ENCODE measurements at places on chromosomes 3 and 15.
A peak's percentile ranks its signal among the peaks of the same experiment; 100 is the strongest.

DNA sequence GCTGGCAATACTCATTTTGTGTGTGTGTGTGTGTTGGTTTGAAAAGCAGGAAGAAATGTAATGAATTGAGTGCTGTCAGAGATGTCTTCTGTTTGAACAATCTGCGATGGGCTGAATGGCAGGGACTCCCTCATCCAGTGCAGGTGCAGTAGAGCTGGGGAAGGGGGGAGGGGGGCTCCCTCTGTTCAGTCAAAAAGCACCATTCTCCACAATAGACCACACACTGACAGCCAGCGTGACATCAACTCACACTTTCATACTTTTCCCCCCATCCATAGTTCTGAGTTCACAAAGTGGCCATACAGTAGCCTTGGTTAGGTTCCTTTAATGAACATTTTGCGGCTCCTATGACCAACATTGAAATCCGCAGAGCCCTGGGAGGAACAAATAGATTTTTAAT lies 10.4 kb downstream of the SOX2 start:
- no peak for DNase-seq

- no peak for DNase-seq
Measured at GRCh38 chr3:24853685-24854490, 359.2 kb upstream of the THRB start.

DNA sequence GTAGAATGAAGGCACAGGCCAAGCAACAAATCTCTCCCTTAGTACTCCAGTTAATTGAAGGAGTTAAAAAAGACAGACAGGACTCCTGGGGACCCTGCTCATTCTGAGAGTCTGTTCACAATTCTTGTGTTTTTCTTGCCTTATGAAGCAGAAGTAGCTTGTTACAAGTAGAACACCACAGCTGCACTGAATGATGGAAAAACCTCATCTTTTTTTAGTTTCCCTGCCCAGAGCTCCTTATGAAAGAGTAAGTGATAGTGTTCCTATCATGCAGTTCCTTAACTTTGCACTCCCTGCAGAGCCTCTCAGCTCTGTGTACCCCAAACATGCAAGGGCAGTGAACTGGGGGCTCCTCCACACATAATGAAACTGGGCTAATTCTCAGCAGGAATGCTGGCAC lies 95.5 kb downstream of the ALDH1A2 start:
- no peak for DNase-seq

DNA sequence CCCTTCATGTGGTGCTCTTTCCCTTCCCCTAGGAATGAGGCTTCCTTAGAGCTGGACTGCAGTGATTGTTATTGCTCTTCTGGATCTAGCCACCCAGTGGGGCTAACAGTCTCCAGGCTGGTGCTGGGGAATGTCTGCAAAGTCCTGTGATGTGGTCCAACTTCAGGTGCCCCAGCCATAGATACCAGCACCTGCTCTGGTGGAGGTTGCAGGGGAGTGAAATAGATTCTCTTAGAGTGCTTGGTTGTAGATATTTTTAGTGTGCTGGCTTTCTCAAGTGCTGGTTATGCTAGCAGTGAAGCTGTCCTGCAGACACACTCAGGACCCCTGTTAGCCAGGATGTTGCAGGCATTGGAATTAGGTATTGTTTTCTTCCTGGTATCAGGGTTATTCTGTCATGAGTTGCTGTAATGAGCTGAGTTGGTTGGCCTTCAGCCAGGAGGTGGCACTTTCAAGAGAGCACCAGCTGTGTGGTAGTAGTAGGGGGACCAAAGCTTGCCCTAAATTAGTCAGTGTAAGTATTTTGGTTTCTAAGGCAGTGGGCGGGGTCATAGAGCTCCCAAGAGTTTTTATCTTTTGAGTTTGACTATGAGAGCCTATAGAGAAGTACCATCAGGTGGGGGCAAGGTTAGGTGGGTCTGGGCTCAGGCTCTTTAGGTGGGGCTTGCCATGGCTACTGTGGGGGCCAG lies 317.5 kb upstream of the SGO1 start:
- no peak for DNase-seq

GRCh38 chr3:142580061-142580423 lies 1.5 kb upstream of the ATR start:
- DNase-seq = no peak

DNA sequence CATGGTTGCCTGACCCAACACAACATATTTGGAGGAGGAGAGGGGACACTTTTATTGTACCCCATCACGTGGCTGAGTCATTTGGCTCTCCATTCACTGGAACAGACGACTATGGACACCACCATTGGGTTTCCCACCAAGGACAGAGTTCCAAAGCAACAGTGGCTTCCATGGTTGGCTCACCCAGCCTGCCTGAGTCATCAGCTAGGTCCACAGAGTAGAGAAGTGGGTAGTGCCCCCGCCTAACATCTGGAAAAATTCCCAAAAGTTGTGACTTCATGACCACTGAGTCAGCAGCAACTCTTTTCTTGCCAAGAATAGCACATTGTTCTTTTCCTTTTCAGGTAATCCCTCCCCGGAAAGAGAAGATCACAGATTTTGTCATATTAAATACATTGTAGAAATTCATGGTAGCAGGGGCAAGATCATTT lies 3.0 kb upstream of the PPP1R2 start:
- DNase-seq = peak; percentile 91

DNA sequence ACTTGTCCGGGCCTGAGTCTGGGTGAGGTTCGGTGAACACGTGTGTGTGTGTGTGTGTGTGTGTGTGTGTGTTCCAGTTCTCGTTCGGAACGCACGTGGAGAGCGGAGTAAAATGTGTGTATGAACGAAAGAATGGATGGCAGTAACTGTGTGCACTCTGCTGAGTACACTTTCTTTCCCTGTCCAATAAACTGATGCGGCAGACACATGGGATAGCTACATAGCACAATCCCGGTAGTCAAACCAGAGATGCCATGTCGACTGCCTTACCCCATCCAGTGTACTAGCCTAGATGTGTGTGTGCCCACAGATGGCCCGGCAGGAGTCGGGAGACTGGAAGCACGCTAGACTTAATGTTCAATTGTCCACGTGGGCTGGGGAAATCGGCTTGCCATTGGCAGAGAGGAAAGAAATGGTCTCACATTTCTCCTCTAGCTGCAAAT lies 507 bp upstream of the GOLIM4 start:
- DNase-seq = peak; percentile 91

DNA sequence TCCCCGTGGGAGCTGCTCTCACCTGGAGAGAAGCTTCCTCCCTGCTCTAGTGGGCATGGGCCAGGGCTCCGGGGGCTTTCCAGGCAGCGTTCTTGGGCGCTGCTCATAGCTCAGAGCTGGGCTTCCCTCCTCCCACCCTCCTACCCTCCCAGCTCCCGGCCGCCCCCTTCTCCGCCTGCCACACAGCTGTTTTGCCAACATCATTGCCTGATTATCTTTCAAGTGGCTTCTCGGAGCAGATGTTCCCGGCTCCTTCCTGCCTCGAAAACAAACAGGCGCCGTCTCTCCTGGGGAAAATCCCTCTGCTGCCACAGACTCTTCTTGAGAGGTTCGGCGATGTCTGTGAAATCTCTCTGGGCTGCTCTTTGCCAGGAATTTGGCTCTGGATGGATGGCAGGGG lies 195.6 kb downstream of the RPLP1 start:
- DNase-seq = no peak

DNA sequence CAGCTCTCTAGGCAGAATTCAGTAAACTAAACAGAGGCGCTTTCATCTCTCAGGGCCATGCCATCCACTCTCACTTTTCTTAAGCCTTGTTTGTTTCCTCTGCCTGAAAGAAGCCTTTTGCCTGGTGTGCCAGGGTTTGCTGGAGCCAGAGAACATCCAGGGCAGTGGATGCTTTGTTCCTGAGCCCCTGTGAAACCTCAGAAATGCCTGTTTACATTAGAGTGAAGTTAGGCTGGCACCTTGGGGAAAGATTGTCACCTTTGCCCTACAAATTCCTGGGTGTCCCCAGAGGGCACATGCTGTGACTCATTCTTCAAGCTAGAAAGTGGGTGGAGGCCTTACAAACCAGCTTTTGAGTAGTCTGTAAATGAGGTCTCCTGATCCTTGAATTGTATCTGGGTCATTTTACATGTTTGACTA lies 10.7 kb upstream of the TRAK1 start:
- peak; percentile 77 for DNase-seq

GRCh38 chr3:47073685-47074084 lies 90.2 kb downstream of the SETD2 start:
- peak; percentile 14 for DNase-seq

Measured in fibroblast of the aortic adventitia (primary cell).